Anterior cingulate cortex (tissue), 58 donors: ENCODE measurements at places on chromosomes 1 and 21.

DNA sequence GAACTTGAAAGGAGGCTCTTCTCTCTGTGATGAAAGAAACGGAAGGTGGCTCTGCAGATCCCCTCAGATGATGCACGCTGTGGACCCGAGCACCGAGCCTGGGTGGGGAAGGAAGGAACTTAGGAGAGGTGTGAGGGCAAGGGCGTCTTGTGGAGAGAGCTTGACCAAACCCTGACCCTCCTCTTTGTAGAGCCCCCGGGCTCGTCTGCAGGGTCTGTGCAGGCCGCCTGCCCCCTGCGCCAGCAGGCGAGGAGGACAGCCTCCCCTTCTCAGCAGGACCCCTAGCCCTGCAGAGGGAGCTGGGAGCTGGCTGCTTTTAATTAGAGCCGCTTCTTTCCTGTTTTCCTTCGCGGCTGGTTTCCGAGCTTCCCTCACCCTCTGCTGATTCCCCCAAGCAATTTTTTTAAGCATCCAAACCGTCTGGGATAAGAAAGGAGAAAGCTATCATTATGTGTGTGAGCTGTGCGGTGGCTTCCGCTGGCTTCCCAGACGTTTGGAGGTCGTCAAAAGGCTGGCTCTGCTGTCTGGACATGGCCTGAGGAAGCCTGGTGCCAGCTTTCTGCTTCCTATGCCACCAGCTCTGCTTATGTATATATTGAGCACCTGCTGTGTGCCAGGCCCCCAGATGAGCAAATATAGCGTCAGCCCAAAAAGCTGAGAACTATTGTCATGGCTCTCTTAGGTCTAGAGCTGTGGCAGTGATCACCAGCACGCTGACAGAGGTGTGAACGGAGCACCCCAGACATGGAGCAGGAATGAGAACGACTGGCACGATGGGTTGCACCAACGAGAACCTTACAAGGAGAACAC, 160.2 kb upstream of the IRF2BP2 start:
- no peak for DNase-seq

DNA sequence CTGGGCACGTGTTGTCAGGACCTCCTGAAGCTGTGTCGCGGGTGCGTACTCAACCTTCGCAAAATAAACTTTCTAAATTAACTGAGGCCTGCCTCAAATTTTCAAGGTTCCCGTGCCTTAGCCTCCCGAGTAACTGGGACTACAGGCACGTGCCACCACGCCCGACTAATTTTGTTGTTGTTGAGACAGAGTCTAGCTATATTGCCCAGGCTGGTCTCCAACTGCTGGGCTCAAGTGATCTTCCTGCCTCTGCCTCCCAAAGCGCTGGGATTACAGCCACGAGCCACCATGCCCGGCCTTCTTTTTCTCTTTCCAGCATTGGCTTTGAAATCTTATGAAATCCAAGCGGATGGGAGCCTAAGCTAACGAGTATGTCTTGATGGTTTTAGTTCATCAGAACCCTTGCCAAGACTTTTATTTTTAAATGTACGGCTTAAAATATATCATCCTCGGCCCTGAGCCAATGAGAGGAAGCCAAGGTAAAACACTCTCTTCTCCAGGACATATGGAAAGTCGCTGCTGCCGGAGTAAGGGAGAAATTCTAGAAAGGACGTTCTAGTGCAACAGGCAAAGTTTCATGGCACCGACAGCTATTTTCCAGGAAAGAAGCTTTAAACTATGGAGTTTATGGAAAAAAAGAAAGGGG, 12.7 kb upstream of the ERVH48-1 start:
- no peak for DNase-seq

GRCh38 chr1:241375886-241376285, 18.9 kb upstream of the RGS7 start:
- DNase-seq, result no peak

DNA sequence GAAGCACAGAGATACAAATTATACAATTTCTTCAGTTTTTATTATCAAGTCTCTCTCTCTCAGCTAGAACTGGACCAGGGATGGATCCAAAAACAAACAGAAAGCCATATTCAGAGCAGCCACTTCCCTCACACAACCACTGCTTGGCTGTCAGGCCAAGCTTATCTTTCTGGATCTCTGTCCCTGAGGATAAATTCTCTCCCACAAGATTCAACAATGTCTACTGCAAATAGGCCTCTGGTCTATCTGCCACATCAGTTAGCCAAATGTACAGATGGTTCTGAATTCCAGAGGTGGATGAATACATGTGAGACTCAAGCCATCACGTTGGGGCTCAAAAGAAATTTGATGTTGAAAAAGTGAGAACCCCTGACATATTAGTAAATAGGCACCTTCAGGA, 350.9 kb downstream of the LTN1 start:
- DNase-seq, result no peak

DNA sequence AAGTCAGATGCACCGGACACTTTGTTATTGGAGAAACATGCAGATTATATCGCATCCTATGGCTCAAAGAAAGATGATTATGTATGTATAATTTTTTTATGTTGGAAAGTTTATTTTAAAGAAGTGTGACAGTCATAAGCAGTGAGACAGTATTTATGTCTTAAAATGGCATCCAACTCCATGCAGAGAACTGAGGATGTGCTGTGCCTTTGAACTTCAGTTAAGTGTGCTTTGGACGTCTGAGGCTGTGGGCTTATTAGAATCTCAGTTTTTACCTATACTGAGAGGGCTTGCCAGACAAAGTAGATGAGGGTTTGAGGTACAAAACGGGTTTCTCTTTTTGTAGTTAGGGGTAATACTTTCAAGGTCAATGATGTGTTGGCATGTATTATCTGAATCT, 1.5 kb downstream of the RABGGTB start:
- no peak for DNase-seq

- no peak for DNase-seq
These were observed 81.1 kb downstream of the CACHD1 start for GRCh38 chr1:64550946-64551605.

GRCh38 chr1:213340593-213340992, 289.6 kb downstream of the RPS6KC1 start:
- DNase-seq, result no peak

DNA sequence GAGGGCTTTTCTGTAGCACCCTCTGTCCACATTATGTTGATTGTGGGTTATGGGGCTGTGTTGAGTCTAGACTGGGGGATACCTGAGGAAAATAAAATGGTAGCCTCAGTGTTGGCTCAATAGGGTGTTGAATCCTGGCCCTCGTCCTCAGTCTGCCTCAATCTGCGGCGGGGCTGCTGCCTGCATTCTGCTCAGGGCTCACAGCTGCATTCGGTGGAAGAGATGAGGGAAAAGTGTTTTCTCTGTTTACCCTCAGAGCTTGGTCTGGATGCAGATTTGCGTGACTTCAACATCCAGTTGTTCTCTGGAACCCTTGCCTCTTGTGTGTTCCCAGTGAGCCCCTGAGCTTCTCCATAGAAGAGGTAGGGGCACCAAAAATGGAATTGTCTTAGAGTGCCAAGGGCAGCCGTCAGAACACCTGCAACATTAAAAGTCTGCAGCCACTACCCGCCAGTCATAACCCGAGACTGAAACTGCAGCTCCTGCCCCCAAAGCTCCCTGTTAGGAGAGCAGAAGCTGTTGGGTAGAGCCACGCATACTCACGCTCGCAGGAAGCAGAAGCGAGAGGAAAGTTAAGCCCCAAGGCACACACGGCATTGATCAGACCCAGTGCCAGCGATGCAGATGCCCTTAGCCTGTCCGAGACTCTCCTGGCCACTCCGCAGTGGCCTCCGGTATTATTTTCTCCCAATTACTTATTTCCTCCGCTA, 215.3 kb upstream of the C1orf174 start:
- no peak for DNase-seq

DNA sequence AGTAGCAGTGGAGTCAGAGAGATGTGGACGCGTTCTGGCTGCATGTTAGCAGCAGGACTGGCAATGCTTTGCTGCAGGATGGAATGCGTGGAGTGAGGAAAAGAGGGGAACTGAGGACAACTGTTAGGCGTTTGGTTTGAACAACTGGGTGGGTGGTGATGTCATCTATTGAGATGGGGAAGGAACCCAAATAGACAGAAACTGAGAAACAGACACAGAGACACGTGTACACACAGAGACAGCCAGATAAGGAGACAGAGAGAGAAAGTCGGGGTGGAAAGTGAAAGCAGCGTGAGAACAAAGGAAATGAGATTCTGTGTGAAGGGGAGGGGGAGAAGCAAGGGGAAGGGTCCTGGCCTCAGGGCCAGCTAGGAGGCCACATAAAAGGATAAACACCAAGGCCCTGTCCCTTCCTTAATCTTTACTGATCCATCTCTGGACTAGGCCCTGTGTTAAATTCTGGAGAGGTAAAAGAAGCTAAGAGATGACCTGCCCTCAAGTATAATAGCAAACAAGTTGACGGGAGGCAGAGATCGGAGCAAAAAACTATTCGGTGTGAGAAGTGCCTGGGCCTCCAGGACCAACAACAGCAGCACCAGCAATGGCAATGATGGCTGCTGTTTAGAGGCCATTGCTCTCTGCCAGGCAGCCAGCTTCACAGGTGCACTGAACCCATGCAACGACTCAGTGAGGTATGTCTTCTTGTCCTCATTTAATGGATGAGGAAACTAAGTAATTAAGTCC, 31.6 kb downstream of the VWA5B1 start:
- DNase-seq, result no peak

DNA sequence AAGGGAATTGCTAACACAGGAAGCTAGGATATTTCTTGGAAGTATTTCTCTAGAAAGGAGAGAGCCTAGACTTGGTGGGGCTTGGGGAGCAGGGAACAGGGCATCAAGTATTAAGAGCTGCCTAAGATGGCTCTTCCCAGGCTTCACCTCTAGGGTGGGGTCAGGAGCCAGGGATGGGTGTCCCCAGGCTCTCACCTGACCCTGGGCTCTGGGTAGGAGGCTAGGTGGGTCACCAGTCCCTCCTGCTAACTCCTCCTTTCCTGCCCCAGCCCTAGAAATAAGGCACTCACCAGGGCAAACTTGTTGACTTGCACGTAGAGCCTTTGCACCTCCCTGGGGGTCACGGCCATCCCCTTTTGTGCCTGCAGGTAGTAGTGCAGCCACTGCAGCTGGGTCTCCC, 15.0 kb downstream of the ETNK2 start:
- no peak for DNase-seq

DNA sequence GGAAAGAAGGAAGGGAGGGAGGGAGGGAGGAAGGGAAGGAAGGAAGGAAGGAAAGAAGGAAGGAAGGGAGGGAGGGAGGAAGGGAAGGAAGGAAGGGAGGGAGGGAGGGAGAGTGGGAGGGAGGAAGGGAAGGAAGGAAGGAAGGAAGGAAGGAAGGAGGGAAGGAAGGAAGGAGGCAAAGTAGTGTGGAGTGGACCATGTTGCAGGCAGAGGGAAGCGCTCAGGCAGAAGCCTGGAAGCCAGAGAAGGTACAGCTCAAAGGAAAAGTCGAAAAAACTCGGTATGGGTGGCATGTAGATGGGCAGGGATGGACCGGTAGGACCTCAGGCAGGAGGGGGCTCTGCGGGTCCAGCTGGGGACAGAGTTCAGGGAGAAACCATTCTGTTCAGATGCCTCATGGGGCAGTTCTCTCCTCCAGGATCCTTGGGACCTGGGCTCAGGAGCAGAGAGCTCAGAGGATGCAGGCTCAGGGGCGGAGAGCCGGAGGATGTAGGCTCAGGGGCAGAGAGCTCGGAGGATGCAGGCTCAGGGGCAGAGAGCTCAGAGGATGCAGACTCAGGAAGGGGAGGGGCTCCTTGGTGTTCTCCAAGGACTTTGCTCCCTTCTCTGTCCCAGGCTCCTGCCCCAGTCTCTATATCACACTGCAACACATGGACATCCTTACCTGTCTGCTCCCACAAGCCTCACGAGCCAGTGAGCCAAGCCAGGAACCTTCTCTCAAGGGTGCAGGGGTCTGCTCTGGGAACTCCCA, 13.6 kb upstream of the PADI3 start:
- DNase-seq, result no peak

DNA sequence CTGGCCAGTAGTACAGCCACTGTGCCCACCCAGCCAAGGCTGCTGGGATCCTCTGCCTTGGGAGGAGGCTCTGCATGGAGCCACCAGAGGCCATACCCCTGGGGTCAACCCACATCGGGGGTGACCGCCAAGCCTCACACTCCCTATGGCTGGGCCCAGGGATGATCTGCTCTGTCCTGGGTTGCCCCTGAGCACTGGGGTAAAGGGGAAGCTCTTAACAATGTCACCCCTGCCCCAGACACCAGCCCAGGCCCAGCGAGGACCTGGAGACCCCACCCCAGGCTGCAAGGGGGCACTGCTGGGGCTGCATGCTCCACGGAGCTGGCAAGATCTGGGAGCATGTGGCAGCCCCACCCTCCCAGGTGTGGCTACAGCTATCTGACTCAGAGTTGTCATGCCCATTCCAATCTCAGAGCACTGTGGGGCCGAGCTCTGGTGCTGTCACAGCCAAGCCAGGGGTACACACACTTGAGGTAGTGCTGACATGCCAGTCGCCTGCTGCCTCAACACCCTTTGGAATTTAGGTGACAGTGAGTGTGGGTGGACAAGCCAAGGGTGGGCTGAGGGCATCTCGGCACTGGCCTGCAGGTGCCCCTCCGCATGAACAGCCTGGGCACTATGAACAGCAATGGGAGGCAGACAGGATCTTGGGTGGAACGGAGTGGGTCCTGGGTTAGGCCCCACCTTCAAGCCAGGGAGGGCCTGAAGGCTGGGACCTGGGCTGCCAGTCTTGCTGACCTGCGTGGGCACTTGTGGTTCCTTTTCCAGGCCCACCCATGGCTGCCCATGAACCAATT, 427.7 kb downstream of the LRRIQ3 start:
- no peak for DNase-seq

GRCh38 chr21:28294051-28294450, 698.6 kb downstream of the LTN1 start:
- no peak for DNase-seq

- no peak for DNase-seq
These were observed 41.1 kb upstream of the ZNF124 start for GRCh38 chr1:247212627-247213617.

DNA sequence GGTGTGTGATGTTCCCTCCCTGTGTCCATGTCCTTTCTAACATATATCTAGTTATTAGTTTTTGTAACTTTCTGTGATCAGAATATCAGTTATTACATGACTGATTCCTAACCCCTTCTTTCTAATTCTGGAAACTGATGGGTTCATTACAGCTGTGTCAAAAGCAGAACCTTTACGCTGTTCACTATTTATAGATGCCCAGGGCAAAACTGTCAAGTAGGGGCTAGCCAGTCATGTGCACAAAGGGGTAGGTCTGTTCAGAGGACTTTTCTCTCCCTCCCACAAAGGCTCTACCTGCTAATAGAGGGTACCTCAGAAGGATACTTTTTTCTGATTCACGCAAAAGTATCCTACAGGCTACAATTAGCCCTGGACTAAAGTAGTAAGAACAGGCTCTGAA, 79.2 kb downstream of the NRDC start:
- DNase-seq, result no peak

DNA sequence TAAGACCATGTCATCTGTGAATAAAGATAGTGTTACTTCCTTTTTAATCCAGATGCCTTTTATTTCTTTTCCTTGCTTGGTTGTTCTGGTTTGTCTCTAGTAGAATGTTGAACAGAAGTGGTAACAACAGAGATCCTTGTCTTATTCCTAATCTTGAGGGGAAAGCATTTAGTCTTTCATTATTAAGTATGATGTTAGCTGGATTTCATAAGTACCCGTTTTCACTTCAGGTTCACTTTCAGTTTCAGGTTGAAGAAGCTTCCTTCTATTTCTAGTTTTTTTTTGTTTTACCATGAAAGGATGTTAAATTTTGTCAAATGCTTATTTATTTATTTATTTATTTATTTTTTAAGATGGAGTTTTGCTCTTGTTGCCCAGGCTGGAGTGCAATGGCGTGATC, 22.3 kb upstream of the AGPAT3 start:
- DNase-seq, result no peak

GRCh38 chr1:230123280-230124185, 56.5 kb downstream of the GALNT2 start:
- no peak for DNase-seq

- DNase-seq, result no peak
These were observed 8.7 kb downstream of the S100B start for GRCh38 chr21:46596201-46596600.

GRCh38 chr1:77085109-77085508, 134.1 kb downstream of the PIGK start:
- DNase-seq, result no peak
